ENCODE measurements at places on chromosomes 2 and 18. TPM values are rescaled to one million over a fixed set of nuclear protein-coding genes. Genes with fewer than 3 reads are reported as not detected.

Gene SCN3A
- total RNA-seq = not detected

Gene PRSS56
- not detected for total RNA-seq

Gene KCNIP3
- total RNA-seq = 4.4 TPM

Gene ALPI
- total RNA-seq = not detected

Gene TUBB8B
- not detected for total RNA-seq

All from cardiac atrium fibroblast (primary cell).